ENCODE measurements at places on chromosomes 6 and 20. TPM values are rescaled to one million over a fixed set of nuclear protein-coding genes. Genes with fewer than 3 reads are reported as not detected.

Gene CCDC170
- total RNA-seq, result 0.12 TPM

Gene MTG2
- 36.8 TPM for total RNA-seq

Gene RIPPLY2
- total RNA-seq, result 0.32 TPM

Gene PTCHD4
- not detected for total RNA-seq

Gene TRIM31
- 0.85 TPM for total RNA-seq

Gene OPN5
- not detected for total RNA-seq
